Smooth muscle cell of the brain vasculature (primary cell): ENCODE measurements at places on chromosomes 5 and 9.

- no peak for DNase-seq
These were observed 364.6 kb upstream of the PTGER4 start for GRCh38 chr5:40315126-40315525.

DNA sequence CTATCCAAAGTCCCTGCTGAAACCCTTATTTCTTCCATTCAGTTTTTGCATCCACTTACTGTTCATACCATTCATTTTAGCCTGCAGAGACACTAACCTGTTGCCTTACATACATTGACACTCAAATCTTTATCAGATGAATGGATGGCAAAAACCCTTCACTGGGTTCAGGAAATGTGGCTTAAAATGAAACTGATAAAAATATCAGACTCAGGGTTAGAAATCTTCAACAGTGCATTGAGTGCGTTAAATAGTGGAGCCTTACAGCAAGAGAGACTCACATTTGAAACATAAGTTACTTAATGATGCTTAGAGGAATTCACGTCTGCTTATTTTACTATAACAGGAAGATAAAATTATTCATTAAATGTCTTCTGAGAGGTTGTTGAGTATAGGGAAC lies 28.0 kb upstream of the BNC2 start:
- no peak for DNase-seq

GRCh38 chr5:68325065-68325580 lies 109.6 kb downstream of the PIK3R1 start:
- no peak for DNase-seq

DNA sequence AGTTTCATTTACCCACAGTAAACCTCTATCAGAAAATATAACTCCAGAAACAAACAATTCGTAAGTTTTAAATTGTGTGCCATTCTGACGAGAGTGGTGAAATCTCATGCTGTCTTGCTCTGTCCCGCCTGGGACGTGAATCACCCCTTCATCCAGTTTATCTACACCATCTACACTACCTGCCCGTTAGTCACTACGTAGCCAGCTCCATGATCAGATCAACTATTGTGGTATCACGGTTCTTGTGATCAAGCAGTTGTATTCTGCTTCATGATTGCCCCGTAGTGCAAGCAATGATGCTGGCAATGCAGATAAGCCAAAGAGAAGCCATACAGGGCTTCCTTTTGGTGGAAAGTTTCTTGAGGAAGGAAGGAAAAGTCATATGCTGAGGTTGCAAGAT lies 150.3 kb downstream of the GOLPH3 start:
- DNase-seq, result no peak

- DNase-seq, result no peak
These were observed 20.7 kb downstream of the OSMR start for GRCh38 chr5:38866362-38867031.

- DNase-seq, result no peak
These were observed 807 bp upstream of the PLGRKT start for GRCh38 chr9:5438301-5439162.

DNA sequence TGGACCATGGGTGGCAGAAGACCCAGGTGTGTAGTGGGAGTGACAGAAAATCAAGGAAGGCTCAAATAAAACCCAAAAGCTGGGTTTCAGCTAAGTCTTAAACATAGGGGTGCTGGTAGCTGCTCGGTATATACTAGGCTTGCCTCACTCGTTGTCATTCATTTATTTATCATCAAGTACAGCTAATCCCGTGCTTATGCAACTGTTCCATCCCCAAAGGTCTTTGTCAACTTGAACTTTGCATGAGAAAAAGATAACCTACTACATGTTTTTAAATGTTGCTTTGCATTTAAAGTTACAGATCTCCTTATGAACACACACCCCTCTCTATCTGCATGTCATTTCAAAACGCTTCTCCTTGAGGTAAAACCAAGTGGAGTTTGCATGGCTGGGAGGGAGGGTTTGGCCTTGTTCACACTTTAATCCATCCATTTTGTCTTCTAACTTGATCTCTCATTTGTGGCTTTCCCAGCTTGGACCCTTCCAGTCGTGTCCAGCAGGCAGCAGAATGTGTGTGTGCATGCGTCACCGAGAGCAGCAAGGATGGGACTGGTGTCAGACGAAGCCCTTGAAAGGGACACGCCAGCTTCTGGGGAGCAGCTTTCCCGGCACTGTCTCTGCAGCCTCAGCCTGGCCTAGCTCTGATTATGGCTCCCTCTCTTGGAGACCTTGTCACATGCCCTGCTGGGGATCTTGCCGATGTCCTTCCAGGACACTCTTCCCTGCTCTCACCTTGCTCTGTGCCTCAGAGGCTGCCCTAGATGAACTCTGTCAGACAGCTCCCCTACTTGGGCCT lies 133.5 kb downstream of the GADD45G start:
- no peak for DNase-seq

DNA sequence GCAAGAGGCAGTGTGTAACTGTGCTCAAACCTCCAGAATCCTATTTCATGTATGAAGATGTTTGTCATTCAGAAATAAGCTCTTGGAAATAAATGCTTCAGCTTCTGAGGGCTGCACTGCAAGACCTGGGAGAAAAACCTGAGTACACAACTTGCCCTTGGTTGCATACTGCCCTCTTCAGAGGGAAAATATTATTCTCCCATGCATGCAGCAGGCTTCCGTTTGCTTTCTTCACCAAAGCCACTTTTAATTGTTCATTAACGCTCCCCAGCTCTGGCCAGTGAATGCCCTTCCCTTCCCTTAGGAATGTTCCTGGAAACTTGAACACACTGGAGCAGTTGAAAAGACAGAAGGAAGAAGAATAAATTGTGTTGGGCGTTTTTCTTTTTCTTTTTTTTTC lies 2.5 kb upstream of the WHRN start:
- no peak for DNase-seq

DNA sequence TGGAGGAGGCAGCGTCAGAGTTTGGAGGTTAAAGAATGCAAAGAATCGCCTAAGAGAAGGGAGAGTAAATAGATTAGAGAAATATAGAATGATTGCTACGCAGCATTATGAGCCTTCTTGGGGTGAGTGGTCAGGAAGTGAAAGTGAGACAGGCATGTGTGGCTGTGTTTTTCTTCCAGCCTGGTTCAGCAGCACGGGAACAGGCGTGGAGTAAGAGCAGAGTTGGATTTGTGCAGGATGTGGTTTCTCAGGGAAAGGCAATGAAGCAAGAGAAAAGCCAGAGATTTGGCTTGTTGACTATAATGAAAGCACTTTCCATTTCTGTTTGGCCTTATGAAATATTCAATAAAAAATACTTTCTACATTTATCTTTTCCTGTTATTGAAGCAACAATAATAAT lies 34.3 kb upstream of the FRMD3 start:
- peak; percentile 59 for DNase-seq

GRCh38 chr5:107519900-107520354 lies 150.8 kb downstream of the EFNA5 start:
- DNase-seq, result no peak

- no peak for DNase-seq
These were observed 17.6 kb downstream of the NACC2 start for GRCh38 chr9:136077491-136077890.

DNA sequence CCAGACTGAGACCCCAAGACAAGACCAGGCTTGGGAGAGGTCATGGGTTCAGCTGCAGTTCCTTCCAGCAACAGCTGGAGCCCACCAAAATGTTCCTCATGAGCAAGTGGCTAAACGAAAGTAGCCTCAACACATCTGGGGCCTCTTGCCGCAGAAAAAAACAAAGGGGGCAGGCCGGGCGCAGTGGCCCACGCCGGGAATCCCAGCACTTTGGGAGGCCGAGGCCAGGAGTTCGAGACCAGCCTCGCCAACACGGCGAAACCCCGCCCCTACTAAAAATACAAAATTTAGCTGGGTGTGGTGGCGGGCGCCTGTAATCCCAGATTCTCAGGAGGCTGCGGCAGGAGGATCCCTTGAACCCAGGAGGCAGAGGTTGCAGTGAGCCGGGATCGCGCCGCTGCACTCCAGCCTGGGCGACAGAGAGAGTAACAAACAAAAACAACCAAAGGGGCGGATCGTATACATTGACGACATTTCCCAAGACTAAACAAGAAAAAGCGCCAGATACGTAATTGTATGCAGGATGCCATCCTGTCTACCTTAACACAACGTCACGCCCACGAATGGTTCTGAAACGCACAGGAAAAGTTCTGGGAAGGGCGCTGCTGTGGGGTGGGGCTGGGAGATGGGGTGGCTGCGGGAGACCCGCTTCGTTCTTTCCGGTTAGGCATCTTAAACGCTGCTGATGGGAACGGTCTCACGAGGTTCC lies 1.7 kb downstream of the INPP5E start:
- no peak for DNase-seq

GRCh38 chr9:137297966-137298365 lies 4.1 kb downstream of the NRARP start:
- no peak for DNase-seq

- no peak for DNase-seq
These were observed 24.8 kb downstream of the P4HA2 start for GRCh38 chr5:132202711-132203463.

DNA sequence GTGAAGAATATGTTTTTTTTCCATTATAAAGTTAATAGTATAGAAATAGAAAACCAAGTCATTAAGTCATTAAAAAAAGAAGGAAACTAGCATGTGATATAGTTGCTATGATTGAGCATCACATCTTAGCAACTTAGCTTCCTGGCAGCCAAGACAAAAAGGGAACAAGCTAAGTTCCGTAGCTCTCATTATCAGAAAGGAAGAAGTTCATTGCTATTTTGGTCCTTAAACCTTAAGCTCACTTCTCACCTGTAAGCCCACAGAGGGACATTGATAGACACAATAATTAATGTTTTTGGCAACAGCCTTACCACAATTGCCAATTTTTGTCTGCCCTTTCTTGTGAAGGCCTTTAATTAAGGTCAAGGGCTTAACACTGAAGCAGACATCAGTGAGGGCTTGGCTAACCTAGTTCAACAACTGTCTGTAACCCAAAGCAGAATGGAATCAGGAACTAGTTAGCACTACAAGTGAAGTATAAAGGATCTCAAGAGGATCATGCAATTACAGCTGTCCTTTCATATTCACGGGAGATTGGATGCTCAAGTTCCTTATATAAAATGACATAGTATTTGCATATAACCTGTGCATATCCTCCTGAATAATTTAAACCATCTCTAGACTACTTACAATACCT lies 24.0 kb upstream of the KLF4 start:
- DNase-seq, result no peak

DNA sequence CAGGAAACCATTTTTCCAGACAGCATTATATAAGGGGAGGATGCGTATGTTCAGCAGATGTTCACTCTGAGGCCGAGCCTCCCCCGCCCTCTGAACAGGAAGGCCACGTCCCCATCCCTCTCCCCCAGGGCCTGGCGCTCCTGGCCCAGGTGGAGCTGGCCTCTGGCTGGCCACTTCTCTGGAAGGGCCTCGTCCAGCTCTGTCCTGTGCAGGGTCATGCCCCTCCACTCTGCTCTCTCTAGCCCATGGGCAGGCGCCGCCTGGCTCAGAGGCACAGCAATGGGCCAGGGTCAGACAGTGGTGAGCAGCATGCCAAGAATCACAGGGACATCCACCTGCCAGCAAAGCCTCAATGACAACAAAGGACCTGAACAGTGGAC lies 34.2 kb downstream of the ADAMTS2 start:
- no peak for DNase-seq

- DNase-seq, result no peak
These were observed 88.8 kb upstream of the PAM start for GRCh38 chr5:102666164-102666946.

DNA sequence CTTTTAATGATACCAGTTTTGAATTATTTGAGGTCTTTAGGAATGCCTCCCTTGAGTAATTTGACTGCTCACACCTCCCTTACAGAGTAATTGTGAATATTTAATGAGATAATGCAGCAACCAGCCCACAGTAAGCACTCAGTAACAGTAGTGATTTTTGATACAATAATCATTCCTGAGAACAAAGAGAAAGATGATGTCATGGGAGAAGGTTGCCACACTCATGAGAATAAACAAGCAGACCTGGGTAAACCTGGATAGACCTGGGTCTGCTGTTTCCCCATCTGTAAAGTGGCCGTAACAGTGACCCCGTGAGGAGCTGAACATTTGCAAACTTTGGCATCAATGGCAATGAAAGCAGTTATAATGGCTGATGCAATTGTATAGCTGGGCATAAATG lies 4.2 kb downstream of the C1QTNF2 start:
- DNase-seq, result no peak

DNA sequence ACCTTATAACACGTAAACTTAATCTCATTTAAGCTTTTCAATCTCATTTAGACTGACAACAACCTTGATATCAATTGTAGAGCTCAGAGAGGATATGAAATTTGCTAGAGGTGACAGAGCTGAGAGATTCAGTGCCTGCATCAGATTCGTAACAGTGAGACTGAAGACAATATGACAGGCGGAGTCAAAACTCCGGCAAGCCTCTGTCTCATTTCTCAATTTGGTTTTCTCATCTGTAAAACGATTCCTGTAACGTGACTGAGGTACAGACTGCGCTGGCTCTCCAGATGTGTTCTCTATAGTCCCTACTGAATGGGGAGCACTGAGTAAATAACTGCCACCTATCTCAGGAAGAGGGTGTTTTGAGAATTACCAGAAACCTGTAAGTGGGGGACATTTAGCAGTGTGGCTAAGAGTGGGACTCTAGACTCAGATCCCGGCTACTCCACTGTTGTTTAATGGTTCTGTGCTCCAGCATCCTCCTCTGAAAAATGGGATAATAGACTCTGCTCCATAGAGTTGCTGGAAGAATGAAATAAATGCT lies 3.0 kb upstream of the MCIDAS start:
- DNase-seq, result no peak

DNA sequence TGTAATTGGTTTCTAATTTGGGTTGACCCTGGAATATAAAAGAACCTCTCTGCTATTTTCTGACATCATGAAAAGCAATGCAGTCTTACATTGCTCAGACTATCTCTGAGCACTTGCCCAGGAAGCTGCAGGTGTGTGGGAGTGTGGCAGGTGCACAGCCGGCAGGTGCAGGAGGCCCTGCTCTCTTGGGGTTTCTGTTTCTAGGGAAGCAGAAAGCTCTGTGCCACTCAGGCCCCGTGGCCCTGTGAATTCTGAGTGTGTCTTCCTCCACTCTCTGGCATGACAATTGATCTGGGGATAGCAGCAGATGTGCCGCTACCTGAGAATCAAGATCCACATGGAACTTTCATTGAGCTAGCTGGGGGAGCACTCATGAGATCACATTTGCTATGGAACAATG lies 45.7 kb upstream of the IRX2 start:
- DNase-seq, result no peak

GRCh38 chr5:146185161-146185560 lies 2.7 kb upstream of the LARS1 start:
- no peak for DNase-seq

- no peak for DNase-seq
These were observed 6.0 kb upstream of the RBM22 start for GRCh38 chr5:150706776-150707390.

- DNase-seq, result no peak
These were observed 25.4 kb downstream of the EXOC3 start for GRCh38 chr5:468401-468800.

- no peak for DNase-seq
These were observed 282.3 kb downstream of the DEPDC1B start for GRCh38 chr5:60417500-60418181.

GRCh38 chr5:158676642-158677469 lies 422.9 kb downstream of the EBF1 start:
- no peak for DNase-seq
